Activated T-cell treated with anti-CD3 and anti-CD28 coated beads, Interleukin-2, amount 50 U/mL, for 72 hours (primary cell): ENCODE measurements at places on chromosomes 3 and 15. TPM values are rescaled to one million over a fixed set of nuclear protein-coding genes. Genes with fewer than 3 reads are reported as not detected.

DNA sequence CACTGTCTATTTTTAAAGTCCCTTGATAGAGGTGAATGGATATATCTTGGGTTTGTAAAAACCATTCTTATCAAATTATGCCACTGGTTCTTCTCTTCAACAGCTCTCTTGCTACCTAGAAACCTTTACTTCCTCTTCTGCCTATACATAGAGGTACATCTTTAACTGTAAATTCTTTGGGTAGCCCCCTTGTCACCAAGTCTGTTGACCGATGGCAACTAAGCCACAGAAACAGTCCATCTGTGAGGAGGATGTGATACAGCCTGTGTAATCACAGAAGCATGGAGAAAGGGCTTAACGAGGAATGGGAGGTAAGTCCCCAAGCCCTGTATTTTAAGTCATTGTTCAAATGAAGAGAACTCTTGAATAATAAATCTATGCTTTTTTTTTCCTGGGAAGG lies 246.5 kb upstream of the MDFIC2 start:
- no peaks in the 10 kb centered on the region for H3K36me3 ChIP-seq
- no peak overlapping the region for H3K27ac ChIP-seq
- no peak overlapping the region for H3K4me3 ChIP-seq
- no peaks in the 10 kb centered on the region for H3K4me1 ChIP-seq

Gene UTS2B
- total RNA-seq, result not detected

DNA sequence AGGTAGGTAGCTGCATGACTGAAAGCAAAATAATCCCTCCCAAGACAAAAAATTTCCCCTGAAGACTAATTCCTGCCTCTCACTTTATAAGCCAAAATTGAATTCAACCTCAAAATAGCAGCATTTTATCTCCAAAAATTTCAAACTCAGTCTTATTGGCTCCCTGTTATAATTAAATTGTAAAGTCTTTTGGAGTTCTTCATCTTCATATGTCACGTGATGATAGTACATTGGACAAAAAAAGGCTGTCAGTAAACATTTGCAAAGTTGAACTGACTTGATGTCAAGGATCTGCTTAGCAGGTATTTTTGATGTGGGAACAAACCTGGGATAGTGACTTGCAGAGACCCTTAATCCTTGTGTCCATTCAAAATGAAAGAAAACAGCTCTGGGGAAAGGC lies 98.4 kb upstream of the SPRED1 start:
- H3K4me1 ChIP-seq, result no peaks in the 10 kb centered on the region
- no peak for DNase-seq
- peaks cover 1% of the 10 kb centered on the region for H3K36me3 ChIP-seq
- H3K27ac ChIP-seq, result no peak overlapping the region
- no peak overlapping the region for H3K4me3 ChIP-seq

DNA sequence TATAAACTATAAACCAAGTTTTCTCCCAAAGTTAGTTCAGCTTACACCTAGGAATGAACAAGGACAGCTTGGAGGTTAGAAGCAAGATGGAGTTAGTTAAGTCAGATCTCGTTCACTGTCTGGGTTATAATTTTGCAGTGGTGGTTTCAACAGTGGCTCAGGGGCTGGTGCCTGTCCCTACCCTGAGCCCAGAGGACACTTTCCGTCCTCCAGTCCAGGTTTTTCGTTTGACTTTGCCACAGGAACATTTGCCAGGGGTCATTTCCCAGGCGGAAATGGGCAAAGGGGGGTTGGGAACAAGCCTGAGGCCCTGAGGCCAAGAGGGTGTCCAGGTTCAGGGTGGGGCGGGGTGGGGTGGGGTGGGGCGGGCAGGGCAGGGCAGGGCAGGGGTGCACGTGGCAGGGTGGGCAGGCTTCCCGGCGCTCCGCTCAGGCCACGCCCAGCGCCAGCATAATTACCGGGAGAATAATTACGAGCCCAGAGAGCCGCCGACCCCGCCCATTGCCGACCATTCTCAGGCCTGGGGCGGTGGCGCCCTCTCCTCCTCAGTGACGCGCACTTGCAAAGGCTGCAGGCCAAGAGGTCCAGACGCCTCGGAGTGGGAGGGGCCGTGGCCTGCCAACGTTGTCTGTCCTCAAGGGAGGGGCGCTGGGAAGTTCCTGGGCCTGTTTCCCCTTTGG lies 70.4 kb downstream of the KLF13 start:
- peaks cover 2% of the 10 kb centered on the region for H3K36me3 ChIP-seq
- H3K27ac ChIP-seq, result no peak overlapping the region
- DNase-seq, result no peak
- H3K27me3 ChIP-seq, result no peaks in the 10 kb centered on the region
- no peak overlapping the region for H3K4me3 ChIP-seq

- H3K27me3 ChIP-seq, result no peaks in the 10 kb centered on the region
- H3K4me1 ChIP-seq, result peaks cover 4% of the 10 kb centered on the region
- H3K27ac ChIP-seq, result no peak overlapping the region
- no peak overlapping the region for H3K4me3 ChIP-seq
Observed at GRCh38 chr3:27521179-27521871, 37.1 kb upstream of the SLC4A7 start.

DNA sequence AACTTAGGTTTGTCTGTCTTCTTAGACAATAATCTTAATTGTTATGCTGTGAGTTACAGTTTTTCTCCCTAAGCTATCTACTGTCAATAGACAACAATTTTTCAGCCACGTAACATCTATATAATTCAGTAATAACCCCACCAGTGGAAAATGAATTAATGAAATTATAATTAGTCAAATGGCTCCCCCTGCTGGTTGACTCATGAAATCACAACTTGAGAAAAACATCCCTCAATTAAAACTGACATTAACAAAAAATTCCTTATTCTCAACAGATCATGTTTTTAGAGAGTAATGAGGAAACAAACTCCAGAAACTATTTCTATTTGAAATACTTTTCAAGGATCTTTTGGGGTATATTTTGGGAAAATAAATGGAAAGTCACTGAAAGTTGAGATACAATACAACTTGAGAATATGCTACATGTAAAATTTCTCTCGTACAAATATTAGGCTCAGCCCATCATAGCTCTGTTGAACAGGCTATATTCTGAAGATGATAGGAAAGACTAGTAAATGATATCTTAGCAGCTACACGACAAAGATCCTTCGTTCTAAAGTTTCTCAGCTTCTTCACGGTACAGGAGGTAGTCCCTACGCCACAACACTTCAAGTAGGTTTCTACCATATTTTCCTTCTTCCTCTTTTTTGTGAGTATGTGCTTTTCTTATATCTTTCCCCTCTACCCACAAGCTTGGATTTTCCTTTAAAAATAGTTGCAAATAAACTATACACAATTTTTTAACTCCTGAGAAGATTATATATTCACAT lies 20.7 kb downstream of the PPP1R2 start:
- H3K27me3 ChIP-seq, result no peaks in the 10 kb centered on the region
- peaks cover 41% of the 10 kb centered on the region for H3K4me1 ChIP-seq
- peaks cover 2% of the 10 kb centered on the region for H3K36me3 ChIP-seq
- DNase-seq, result no peak
- H3K27ac ChIP-seq, result peak overlapping the region; percentile 90

- H3K36me3 ChIP-seq, result no peaks in the 10 kb centered on the region
- H3K27me3 ChIP-seq, result peaks cover 17% of the 10 kb centered on the region
- H3K27ac ChIP-seq, result no peak overlapping the region
Observed at GRCh38 chr3:10467904-10468612, 37.3 kb downstream of the ATP2B2 start.

Gene DUT
- total RNA-seq, result 288 TPM

- peaks cover 37% of the 10 kb centered on the region for H3K27me3 ChIP-seq
- H3K4me3 ChIP-seq, result no peak overlapping the region
- peaks cover 7% of the 10 kb centered on the region for H3K36me3 ChIP-seq
- H3K27ac ChIP-seq, result no peak overlapping the region
Observed at GRCh38 chr15:75073197-75073596, 49.8 kb downstream of the PPCDC start.

GRCh38 chr15:40430271-40430805 lies 10.4 kb upstream of the BAHD1 start:
- peaks cover 4% of the 10 kb centered on the region for H3K4me1 ChIP-seq
- no peak overlapping the region for H3K4me3 ChIP-seq
- DNase-seq, result no peak
- peaks cover 6% of the 10 kb centered on the region for H3K27me3 ChIP-seq
- no peak overlapping the region for H3K27ac ChIP-seq

DNA sequence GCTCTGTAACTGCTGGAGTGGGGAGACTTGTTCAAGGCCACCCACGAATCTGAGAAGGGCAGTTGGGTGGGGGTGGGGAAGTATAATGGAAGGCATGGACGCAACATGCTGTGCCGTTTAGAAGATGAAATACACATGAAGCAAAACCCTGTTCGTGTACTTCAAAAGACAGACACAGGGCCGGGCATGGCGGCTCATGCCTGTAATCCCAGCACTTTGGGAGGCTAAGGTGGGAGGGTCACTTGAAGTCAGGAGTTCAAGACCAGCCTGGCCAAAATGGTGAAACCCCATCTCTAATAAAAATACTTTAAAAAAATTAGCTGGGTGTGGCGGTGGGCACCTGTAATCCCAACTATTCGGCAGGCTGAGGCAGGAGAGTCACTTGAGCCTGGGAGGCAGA lies 36.9 kb upstream of the SFMBT1 start:
- H3K4me3 ChIP-seq, result no peak overlapping the region
- no peaks in the 10 kb centered on the region for H3K27me3 ChIP-seq
- DNase-seq, result no peak
- no peak overlapping the region for H3K27ac ChIP-seq
- no peaks in the 10 kb centered on the region for H3K4me1 ChIP-seq
- no peaks in the 10 kb centered on the region for H3K36me3 ChIP-seq

- peaks cover 30% of the 10 kb centered on the region for H3K27me3 ChIP-seq
- no peak for DNase-seq
Observed at GRCh38 chr3:187536185-187536584, 134.0 kb downstream of the SST start.

Gene NR1I2
- 0.25 TPM for total RNA-seq

DNA sequence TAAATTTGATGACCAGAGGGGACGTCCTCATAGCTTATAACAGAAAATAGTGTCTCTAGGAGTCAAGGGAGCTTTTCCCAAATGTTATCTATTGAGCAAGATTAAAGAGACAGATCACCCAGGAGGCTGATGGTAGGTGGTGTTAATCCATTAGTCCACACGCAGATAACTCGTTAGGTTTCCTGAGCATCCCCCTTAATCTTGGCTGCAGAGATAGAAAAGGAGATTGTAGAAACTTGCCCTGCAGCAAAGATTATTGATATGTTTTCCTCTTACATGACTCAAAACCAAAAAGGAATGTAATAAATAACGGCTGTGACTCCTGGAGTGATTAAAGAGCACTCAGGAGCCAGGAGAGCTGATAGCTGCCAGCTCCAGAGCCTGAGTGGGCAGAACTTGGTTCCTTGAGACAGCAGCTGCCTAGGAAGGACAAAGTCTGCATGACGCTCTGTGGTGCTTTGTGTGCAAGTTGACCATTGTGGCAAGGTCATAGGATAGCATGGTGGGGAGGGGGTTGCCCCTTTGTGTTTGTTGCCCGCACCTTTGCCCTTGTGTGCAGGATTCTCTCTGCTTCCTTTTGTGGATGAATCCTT lies 234.8 kb downstream of the PTPRG start:
- H3K4me3 ChIP-seq, result no peak overlapping the region
- H3K36me3 ChIP-seq, result no peaks in the 10 kb centered on the region
- no peaks in the 10 kb centered on the region for H3K4me1 ChIP-seq
- H3K27me3 ChIP-seq, result no peaks in the 10 kb centered on the region
- no peak for DNase-seq
- H3K27ac ChIP-seq, result no peak overlapping the region

Gene KIF15
- 32.4 TPM for total RNA-seq

GRCh38 chr3:48656061-48656840 lies 6.4 kb downstream of the CELSR3 start:
- H3K4me3 ChIP-seq, result peak overlapping the region; percentile 87
- peak; percentile 92 for DNase-seq
- H3K27me3 ChIP-seq, result peaks cover 11% of the 10 kb centered on the region
- H3K36me3 ChIP-seq, result peaks cover 3% of the 10 kb centered on the region
- peak overlapping the region; percentile 86 for H3K27ac ChIP-seq
- peaks cover 14% of the 10 kb centered on the region for H3K4me1 ChIP-seq

GRCh38 chr15:51579012-51579411 lies 43.6 kb downstream of the DMXL2 start:
- H3K36me3 ChIP-seq, result no peaks in the 10 kb centered on the region
- H3K27ac ChIP-seq, result no peak overlapping the region
- no peak for DNase-seq
- H3K27me3 ChIP-seq, result no peaks in the 10 kb centered on the region

Gene LTK
- total RNA-seq, result 1.7 TPM

DNA sequence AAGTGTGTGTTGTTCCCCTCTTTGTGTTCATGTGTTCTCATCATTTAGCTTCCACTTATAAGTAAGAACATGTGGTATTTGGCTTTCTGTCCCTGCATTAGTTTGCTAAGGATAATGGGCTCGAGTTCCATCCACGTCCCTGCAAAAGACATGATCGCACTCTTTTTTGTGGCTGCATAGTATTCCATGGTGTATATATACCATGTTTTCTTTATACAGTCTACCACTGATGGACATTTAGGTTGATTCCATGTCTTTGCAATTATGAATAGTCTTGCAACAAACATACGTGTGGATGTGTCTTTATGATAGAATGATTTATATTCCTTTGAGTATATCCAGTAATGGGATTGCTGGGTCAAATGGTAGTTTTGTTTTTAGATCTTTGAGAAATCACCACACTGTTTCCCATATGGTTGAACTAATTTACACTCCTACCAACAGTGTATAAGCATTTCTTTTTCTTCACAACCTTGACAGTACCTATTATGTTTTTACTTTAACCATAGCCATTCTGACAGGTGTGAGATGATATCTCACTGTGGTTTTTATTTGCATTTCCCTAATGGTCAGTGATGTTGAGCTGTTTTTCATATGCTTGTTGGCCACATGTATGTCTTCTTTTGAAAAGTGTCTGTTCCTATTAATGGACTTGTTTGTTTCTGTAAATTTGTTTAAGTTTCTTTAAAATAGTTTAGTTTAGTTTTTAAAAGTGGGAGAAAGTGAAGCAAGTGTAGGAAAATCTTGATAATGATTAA lies 21.9 kb upstream of the SLC30A4 start:
- no peak overlapping the region for H3K4me3 ChIP-seq
- H3K27me3 ChIP-seq, result peaks cover 7% of the 10 kb centered on the region
- DNase-seq, result no peak
- no peaks in the 10 kb centered on the region for H3K36me3 ChIP-seq
- H3K4me1 ChIP-seq, result no peaks in the 10 kb centered on the region

DNA sequence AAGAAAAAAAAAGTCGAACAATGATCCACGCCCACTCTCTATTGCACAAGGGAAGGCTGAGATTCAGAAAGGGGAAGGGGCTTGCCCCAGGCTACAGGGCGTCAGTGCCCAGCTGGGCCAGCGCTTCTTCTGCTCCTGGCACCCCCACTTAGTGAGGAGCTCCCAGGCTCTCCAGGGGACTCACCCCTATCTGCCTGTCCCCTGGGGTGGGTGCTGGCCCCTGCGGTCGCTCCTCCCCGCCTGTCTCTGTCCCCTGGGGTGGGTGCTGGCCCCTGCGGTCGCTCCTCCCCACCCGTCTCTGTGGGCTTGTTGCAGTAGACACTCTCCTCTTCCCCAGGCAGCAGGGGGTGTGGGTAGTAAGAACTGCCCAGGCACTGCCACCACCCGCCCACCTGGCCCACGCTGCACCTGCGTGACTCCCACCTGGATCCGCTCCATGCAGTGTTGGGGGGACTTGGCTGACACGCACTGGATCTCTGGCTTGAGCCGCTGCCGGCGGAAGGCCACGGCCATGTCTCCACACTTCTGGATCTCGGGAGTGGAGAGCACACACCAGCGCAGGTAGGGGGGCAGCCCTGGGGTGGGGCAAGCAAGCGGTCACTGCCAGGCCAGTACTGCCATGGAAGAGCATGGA lies 14.6 kb downstream of the MELTF start:
- no peak for DNase-seq
- H3K36me3 ChIP-seq, result no peaks in the 10 kb centered on the region
- no peak overlapping the region for H3K27ac ChIP-seq
- no peak overlapping the region for H3K4me3 ChIP-seq
- no peaks in the 10 kb centered on the region for H3K4me1 ChIP-seq

- H3K27me3 ChIP-seq, result peaks cover 27% of the 10 kb centered on the region
- no peak overlapping the region for H3K27ac ChIP-seq
- no peaks in the 10 kb centered on the region for H3K36me3 ChIP-seq
- DNase-seq, result no peak
Observed at GRCh38 chr15:64004587-64004986, 41.7 kb downstream of the DAPK2 start.
